RCC 7860 (cell line): ENCODE measurements at places on chromosomes 11 and 22.

GRCh38 chr22:17919276-17920144, 104.9 kb downstream of the MICAL3 start:
- no peak for DNase-seq

DNA sequence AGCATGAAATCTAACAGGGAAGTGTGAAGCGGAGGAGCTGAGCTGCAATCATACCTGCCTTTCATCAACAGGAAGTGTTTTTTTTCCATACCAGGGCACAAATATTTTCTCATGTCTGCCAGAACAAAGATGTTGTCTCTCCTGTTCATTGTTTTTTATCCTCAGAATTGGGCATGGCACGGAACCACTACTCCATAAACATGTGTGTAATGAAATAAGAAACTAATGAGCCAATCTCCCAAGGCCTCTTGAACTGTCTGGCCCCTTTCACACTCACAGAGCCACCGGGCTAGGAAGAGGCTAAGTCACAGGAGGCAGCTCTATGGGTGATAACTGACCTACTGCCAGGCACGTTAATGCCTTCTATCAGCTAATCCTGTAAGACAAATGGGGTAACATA, 124.4 kb downstream of the ETS1 start:
- no peak for DNase-seq

GRCh38 chr11:134981835-134982234, 569.8 kb upstream of the B3GAT1 start:
- no peak for DNase-seq

DNA sequence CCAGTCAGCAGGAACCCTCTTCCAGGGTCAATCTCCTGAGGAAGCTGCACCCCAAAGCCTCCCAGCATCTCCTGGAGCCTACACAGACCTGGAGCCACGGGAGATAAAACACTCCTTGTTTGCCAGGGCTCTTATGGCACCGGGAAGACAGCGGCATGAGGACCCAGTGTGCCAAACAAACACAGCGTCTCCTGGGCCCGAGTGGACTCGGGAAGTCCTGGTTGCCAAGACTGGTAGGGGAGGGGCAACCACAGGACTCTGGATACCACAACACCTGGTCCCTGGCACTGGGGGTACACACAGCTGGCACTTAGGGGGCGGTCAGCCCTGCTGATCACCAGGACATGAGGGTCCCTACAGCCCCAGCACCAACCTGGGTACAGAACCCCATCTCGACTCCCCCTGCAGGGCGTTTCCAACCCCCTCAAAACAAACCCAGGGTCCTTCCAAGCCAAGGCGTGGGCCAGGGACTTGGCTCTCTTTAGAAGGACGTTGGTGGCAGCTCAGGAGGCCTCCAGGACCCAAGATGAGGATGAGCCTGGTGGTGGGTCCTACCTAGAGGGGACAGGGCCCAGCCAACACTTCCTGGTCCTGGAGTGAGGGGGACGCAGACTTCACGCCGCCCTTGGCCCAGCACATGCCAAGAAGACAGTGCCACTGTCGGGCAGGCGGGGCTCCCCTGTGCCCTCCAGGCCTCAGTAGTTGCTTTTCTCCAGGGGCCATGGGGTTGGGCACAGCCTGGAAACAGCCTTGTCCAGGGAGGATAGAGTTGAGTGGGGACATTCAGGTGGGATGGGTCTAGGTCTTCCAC, 85.0 kb downstream of the CELSR1 start:
- DNase-seq = no peak

DNA sequence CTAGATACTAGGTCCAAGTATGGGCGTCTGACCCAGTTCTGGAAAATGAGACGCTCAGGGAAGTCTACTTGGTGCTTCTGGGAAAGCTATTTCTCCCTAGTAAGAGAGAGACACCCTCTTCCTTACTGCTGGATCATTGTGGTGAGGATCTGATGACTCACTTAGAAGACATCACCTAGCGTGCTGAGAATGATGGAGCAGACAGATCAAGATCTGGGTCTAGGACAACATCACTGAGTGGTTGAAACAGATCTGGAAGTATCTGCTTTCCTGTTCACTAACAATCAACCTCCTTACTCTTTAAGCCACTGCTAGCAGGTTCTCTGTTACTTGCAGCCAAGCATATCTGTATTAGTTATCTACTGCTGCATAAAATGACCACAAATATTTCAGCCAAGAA, 38.3 kb upstream of the HMGXB4 start:
- DNase-seq = peak; percentile 72

DNA sequence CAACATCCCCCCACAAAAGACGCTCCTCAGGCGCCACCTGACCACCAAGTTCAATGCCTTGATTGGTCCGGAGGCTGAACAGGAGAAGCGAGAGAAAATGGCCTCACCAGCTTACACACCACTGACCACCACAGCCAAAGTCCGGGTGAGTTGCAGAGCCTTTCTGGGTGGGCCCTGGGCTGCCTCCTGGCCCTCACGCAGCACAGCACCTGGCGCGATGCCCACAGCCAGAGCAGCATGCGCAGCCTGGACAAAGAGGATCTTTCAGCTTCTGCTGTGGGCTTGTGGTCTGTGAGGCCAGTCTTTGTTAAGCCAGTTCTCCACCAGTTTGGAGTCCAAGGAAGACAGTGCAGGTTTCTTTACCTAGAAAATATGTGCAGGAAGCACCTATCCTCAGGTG, 21.6 kb downstream of the CYB5R2 start:
- no peak for DNase-seq

DNA sequence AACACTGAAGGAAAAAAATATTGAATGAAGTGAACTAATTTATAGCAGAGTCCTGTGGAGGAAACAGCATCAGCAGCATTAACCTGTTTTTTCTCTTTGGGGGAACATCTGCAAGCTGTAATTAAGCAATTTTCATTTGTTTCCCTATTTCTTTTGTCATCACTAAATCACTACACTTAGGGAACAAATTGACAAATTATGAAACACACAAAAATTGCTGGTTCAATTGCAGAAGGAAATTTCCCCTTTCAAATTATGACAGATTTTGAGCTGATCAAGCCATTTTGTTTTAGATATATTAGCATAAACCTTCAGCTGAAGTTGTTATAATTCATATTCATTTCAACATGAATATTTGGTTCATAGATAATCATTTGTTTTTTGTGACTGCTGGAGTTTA, 22.2 kb upstream of the RAG2 start:
- DNase-seq = no peak

DNA sequence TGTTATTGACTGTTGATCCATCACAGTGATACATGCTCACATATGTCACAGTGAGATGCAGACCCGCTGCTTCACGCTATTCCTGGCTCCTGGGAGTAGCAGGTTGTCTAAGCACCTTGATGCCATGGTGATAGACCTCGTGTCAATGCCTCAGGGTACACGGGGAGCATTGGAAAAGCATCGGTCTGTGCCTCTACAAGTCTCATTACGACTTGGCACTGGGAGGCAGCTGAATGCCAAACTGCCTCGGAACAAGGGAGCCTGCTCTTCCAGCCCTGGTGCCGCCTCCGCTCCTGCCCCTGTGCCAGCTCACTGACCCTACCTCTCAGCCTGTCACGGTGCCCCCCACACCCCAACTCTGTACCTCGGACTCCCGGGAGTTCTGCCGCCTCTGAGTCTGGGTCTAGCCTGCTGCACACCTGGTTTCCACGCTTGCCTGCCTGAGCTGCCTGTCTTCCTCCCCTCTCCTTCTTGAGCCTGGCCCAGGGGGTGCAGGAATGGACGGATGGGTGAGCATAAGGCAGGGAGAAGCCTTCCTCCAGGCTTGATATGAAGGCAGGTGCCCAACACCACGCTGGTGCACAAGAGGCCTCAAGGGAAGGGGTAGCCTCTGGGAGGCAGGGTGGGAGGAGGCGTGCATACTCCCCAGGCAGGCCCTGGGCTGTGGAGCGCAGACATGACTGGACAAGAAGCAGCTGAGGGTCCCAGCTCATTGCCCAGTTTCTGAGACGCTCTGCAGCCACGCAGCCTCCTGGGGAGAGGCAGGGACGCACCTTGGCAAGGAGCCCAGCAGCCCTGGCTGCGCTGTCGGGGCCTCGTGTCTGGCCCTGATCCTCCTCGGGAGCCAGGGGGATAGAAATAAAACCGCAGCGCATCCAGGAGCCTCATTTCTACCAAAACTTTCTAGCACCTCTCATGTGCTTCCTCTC, 1.8 kb upstream of the NFAM1 start:
- no peak for DNase-seq

DNA sequence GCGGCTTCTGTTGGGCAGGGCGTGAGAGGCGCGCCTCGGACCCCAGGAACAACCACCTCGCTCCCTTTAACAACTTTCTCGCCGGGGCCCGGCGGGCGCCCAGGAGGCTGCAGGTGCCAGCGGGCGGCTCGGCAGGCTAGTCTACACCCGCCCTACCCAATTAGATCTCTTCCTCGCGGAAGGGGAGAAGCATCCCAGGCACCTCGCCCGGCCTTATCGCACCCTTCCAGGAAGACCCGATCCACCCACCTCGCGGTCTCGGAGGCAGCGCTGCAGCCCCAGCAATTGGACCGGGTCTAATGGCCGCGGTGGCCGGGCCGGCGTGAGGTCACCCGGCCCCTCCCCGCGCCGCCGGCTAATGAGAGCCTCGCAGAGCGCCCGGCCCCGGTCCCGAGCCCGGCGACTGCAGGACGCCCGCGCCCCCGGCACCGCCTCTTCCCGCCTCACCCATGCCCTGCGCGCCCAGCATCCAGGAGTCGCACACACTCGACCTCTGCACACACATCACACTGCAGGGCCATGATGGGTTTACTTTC, at the start of gene PLAAT3:
Gene PLAAT3, minus strand, starts transcription at position 298 of the 536 bp plus-strand sequence. CDS start 419 bp downstream, outside the sequence.
- DNase-seq = peak; percentile 35

GRCh38 chr11:88629496-88629895, 292.0 kb upstream of the CTSC start:
- no peak for DNase-seq

- no peak for DNase-seq
Observed at GRCh38 chr11:2295971-2296912, 5.5 kb downstream of the C11orf21 start.

- DNase-seq = no peak
Observed at GRCh38 chr22:19118329-19118880, 3.8 kb downstream of the DGCR2 start.

- DNase-seq = no peak
Observed at GRCh38 chr11:120065876-120066275, 72.0 kb downstream of the TRIM29 start.

DNA sequence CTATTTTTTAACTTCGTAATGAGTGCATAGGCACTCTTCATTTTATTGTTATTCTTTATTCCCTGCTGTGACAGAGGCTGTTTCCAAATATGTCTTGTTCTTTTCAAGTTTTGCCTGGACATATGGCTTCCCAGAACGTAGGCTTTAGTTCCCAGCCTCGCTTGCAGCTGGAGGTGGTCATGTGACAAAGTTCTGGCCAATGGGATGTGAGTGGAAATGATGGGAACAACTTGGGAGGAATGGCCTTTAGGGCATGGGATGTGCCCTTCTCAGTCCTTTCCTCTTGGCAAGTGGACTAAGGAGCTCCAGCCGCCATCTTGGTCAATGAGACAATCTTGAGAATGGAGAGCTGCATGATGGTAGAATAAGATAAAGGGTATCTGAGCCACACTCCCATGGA, 70.8 kb upstream of the EIF3D start:
- no peak for DNase-seq

DNA sequence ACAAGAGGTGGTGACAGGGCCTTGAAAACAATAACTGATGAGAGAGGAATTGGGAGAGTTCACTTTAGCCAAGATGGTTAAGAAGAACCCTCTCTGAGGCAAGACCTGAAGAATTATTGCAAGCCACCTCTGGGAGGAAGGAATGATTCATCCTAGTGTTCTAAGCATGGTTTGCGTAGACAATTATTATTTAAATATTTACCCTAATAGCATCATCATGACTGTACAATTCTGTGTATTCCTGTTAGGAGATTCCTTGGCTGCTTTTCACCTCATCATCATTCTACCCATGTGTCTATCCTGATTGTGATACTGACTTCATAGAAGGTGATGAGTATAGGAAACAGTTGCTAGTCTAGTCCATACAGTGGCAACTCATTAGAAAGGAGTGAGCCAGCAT, 264.4 kb downstream of the DDX10 start:
- peak; percentile 77 for DNase-seq

- peak; percentile 76 for DNase-seq
Observed at GRCh38 chr11:58625826-58626460, 3.5 kb downstream of the CNTF start.

DNA sequence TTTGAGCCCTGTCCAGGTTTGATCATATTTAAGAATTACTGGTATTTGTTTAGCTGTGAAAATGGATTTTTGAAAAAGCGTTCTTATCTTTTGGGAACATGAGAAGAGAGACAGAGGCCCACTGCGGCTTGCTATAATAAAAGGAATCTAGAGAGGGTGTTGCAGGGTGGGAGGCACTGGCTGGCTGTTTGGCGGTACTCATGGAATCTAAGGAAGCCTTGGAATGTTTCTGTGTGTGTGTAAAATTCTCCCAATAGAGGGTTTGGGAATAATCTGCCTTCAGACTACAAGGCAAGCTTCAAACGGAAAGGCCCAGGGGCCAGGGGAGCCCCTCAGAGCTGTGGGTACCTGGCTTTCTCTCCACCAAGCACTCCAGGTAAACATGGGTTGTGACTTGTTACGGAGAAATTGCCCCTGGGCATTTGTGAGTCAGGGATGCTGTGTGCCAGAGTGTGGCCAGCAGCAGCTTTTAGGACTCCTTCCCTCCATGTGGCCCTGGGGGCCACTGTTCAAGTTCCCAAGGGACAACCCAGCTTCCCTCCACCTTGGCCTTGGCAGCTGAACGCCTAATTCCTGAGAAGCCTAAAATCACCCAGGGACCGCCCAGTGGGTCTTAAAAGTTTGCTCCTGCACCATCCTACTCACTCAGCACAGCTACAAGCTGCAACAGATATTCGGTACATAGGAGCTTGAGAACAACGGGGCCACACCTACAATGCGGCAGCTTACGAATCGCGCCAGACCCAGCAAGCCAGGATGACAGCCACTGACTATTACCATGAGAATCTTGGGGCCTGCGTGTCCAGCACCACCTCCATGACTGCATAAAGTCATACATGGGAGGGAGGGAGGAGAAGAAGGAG, 14.1 kb upstream of the SYT8 start:
- DNase-seq = no peak

- peak; percentile 95 for DNase-seq
Observed at GRCh38 chr22:20569059-20570058, 61.9 kb downstream of the MED15 start.
